ENCODE measurements at places on chromosomes 11 and 22.

DNA sequence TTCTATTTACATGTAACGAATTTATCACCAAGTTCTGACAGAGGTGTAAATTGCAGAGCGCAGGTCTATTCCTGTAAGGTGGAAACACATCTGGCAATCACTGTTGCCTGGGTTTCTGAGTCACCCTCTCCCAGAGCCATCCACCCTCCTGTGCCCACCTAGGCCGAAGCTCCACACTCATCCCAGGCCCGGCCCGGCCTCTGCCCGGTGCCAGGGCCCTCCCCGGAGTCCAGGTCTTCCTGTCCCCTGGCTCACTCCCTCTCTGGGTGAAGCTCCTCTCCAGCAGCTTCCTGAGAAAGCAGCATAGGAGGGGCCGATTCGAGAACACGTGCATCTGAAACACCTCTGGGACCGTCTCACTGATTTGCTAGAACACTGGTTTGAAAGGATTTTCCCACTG lies 308.2 kb downstream of the SHANK2 start:
- DNase-seq: no peak

DNA sequence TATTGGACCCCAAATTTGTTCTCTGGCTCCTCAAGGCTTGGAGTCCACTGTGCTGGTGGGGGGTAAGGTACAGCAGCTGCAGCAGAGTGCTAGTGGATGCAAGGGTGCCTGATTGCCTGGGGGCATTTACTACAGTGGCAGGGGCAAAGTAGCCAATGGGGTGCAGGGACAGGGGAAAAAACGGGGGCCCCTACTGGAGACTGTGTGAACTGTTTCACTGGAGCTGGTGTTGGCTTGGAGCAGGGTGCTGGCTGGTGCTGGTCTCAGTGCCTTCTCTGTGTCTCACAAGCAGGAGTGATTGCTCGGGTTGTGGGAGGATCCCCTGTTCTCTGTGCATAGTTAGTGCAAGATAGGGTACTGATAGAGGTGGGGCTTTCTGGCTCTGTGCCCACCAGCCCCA lies 935.9 kb downstream of the JRKL start:
- no peak for DNase-seq

DNA sequence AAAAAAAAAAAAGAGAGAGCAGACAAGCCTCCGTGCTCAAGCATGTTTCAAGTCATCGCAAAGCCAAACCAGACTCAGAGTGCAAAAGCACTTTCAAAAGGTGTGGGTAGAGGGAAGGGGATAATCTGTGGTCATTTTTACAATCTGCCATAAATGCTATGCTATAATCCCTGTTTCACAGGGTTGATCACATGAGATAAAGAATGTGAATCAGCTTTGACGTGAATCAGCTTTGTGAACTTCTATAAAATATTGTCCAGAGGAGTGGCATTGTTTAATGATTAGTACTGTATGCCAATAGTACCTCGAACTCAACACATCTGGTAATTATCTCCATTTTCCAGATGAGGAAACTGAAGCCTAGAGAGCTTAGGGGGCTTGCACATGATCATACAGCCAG lies 20.0 kb upstream of the POLD3 start:
- no peak for DNase-seq

- DNase-seq: no peak
These were observed 5.4 kb upstream of the IGLL5 start for GRCh38 chr22:22882033-22882717.

DNA sequence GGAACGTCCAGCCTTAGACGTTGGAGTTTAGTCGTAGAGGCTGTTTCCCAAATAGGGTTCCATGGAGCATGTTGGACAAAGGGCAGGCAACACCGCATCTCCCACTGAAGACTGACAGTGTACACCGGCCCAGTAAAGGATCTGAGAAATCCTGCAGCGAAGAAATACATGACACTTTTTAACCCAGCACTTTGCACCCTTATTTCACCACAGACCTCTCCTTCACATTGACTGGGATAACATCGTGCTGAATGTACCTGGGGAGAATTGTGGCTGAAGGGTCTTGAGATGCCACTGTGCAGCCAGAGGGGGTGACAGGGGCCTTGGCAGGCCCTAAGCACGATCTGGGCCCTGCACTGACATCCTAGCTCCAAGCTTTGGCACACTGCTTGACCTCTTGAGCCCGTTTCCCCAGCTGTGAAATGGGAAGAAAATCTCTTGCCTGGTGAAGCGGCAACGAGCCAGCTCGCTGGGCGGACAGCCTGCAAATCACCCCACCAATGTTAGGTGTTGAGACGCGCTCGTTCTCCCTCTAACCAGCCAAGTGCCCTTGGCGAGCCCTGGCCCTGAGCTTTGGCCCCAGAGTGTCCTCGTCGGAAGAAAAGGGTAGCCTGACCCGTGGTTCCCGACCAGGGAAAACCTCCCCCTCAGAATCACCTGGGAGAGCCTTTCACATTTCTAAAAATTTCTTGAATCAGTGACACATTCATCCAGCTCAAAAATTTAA lies 13.4 kb downstream of the CD5 start:
- no peak for DNase-seq

DNA sequence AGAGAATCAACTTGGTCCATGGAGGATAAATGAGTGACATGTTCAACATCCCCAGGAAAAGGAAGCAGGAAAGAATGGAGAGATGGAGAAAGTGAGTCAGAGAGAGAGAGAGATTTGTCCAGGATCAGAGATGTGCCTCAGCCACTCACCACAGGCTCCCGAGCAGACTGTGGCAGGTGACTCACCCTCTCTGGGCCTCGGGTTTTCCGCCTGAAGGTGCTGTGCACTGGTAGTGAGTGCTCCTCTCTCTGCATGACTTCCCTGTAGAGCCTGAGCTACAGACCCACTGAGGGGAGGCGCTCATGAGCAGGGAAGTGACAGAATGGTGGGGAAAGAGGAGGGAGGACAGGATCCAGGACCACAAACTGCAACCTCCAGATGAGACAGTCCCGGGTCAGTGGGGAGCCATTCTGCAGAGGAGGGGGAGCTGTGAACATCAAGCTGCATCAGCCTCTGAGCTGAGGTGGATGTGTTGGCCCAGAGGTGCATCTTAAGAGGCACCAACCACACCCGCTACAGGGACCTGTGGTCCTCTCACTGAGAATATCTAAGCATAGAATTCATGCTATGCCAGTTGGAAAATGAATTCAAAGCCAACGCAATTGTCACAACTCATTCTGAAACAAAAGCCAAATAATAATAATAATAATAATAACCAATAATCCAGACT lies 433.4 kb downstream of the BRD1 start:
- no peak for DNase-seq

GRCh38 chr11:21066030-21066429 lies 396.6 kb downstream of the NELL1 start:
- DNase-seq: no peak

DNA sequence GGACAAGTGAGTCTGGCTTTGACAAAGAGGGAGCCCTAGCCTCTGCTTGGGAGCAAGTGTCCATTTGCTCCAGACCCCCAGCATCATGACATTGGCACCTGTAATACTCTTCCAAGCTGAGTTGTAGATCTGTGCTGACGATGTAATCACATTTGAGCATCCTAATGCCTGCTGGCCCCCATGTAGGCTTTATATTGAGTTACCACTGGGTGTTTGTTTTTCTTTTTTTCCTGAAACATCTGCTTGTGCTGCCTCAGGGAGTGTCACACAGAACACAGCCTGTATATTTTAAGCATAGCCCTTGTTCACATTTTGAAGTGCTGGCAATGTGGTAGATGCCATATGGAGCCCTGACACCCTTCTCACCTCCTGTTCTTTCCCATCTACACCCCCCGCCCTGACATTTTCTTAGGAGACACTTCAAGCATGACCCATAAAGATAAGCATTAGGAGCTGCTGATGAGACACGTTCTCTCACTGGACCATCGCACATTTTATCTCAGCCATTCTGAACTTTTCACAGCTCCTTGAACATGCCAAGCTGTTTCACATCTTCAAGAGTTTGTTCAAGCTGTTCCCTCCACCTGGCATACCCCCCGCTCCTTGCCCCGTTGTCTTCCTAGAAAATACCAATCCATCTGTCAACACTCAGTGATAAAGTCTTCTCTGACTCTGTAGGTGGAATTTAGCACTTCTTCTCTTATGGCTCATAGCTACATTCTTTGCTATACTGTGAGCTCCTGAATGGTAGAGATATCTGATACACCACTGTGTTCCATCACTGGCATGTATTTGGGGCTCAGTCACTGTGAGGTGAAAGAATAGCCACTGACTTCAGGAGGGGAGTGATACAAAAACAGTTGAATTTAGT lies 128.7 kb downstream of the TRIM44 start:
- DNase-seq: no peak

GRCh38 chr11:11400635-11401232 lies 47.7 kb upstream of the CSNK2A3 start:
- no peak for DNase-seq

GRCh38 chr11:76524919-76525318 lies 80.1 kb downstream of the EMSY start:
- DNase-seq: no peak

DNA sequence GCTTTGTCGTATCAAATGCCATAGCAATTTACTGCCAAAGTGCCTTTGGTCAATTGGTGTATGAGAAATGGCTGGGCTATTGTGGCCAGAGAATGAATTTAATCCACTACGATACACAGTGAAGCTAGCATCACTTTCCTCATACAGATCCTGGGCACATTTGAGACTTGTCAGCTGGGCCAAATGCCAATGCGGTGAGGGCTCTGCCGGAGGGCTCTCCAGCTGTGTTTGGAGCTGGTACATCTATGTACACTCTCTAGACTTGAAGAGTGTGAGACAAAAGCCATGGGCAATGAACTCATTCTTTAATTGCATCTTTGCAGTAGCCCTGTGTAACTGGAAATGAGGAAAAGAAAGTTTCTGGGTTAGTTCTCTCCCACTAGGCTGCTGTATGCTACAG lies 1052.9 kb downstream of the NTM start:
- DNase-seq: no peak

DNA sequence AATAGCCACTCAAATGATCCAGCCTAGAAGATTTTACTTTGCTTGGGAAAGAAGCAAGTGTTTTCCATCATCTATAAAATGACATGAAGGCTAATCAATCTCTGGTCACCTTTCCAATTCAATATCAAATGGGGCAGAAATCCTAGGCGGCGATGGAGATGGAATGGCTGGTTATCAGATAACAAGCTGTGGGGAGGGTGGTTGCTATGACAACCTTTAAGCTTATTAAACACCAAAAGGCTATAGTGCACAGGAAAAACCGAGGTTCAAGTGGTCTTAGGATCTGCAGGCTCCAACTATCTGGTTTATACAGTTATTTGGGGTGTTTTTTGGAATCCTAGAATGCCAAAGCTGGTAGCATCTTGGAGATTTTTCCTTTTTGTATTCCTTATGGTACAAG lies 13.9 kb upstream of the BSX start:
- no peak for DNase-seq

- DNase-seq: no peak
These were observed 24.2 kb downstream of the NAV2 start for GRCh38 chr11:19736831-19737230.

- DNase-seq: no peak
These were observed 144.9 kb downstream of the ARHGAP42 start for GRCh38 chr11:100831929-100832494.

- no peak for DNase-seq
These were observed 54.9 kb upstream of the HTATIP2 start for GRCh38 chr11:20308601-20309000.

- no peak for DNase-seq
These were observed 16.4 kb upstream of the AMOTL1 start for GRCh38 chr11:94751786-94752185.

- DNase-seq: no peak
These were observed 324.8 kb downstream of the DYNC2H1 start for GRCh38 chr11:103434073-103434411.

GRCh38 chr11:57336111-57336666 lies 497 bp upstream of the SSRP1 start:
- peak; percentile 39 for DNase-seq

DNA sequence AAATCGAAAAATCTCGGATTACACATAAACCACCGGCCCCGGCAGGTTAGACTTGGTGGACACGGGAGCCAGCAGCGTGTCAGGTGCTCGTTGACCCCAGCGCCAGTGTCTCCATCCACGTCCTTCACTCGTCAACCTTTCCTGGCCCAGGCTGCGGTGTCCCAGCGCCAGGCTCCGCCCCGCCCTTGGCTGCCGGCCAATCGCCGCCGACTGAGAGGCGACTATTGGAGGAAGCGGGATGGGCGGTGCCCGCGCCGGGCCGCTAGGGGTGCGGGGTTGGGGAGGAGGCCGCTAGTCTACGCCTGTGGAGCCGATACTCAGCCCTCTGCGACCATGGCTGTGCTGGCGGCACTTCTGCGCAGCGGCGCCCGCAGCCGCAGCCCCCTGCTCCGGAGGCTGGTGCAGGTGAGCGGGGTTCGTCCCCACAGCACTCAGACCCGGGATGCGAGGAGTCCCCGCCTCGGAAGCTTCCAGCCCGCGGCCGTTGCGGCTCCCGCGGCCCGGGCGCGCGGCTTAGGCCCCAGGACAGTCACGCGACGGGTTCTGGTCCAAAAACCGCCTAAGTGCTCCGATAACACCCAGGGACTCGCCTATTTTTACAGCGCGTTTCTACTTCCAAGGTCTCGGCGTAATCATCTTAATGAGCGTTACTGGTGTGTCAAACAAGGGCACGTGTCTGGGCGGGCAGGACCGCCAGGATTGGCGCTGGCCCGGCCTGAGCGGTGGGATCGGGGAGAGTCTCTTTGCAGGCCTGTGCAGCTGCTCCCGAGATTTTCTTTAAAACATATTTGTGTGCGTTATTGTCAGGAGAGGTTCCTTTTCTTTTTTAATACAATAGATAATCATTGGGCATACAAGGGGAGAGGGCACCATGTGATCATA lies at the start of gene ACAT1:
Gene ACAT1 (plus strand): TSS at position 294 of the 882 bp plus-strand sequence. CDS start 40 bp downstream, at position 334.
- peak; percentile 98 for DNase-seq

- no peak for DNase-seq
These were observed 70.3 kb upstream of the TP53I11 start for GRCh38 chr11:45021001-45021400.

GRCh38 chr11:74604311-74604710 lies 11.9 kb downstream of the POLD3 start:
- no peak for DNase-seq

DNA sequence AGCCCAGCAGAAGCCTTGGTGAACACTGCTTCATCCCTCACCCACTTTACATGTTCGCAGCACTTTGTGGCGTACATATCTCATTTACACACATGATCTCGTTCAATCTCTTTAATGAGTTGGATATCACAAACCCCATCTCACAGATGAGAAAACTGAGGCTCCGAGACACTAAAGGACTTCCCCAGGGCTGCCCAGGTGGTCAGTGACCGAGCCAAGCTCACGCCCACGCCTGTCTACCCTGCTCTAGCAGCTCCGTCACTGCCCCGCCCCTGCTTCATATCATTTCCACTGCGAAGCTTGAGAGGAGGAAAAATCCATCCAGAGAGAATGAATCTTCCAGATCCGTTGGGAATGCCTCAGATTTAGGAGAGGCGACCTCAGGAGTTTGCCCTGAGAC lies 11.8 kb upstream of the DSCAML1 start:
- DNase-seq: no peak

DNA sequence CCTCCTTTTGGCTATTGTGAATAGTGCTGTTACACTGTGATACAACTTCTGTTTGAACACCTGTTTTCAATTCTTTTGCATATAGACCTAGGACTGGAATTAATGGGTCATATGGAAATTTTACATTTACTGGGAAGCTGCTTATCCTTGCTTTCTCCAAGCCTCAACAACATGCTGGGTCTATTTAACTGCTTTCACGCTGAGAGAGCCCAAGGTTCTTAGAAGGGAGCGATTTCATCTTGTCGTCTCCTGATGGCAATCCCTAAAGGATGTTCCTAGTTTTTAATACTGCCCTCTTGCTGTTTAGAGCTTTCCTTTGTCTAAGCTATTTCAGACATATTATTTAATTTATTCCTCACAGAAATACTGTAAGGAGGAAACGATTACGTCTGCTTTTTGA lies 15.5 kb downstream of the IRAG1 start:
- no peak for DNase-seq

All from activated T-cell treated with anti-CD3 and anti-CD28 coated beads, Interleukin-2, amount 50 U/mL, for 1 hour (primary cell).